ENCODE measurements at places on chromosomes 3 and 15.

- DNase-seq: no peak
These were observed 37.0 kb upstream of the TJP1 start for GRCh38 chr15:29859293-29859692.

GRCh38 chr15:33623010-33623409 lies 312.2 kb downstream of the RYR3 start:
- DNase-seq: no peak

- DNase-seq: no peak
These were observed 65.6 kb downstream of the NIPA2 start for GRCh38 chr15:22903961-22904534.

- no peak for DNase-seq
These were observed 23.7 kb downstream of the RBM5 start for GRCh38 chr3:50112462-50112861.

GRCh38 chr15:71228403-71228802 lies 113.1 kb downstream of the THSD4 start:
- no peak for DNase-seq

DNA sequence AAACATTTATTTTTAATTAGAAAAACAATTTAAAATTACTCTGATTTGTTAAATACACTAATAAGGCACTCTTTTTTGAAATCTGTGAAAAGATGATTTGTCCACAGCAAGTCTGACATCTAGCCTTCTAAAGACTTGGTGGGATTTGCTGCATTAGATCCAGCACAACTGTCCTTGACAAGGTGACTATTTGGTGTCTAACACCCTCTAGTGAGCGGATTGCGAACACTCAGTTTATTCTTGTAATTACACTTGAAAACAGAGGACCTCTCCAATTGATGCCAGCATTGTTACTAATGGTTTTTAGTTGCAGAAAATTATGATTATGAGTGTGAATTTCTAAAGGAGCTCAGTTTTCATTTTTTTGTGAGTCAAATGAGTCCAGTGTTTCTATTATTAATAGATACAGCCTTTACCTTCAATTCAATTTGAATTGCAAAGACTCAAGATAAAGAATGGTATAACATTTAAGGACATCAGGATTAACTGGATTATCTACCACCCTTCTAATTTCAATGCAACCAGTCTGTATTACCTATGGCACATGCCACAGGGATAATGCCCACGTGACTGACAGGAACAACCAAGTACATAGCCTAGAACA lies 29.7 kb upstream of the STRIT1 start:
- peak; percentile 23 for DNase-seq

- no peak for DNase-seq
These were observed 196.7 kb upstream of the WNT5A start for GRCh38 chr3:55683666-55684270.

DNA sequence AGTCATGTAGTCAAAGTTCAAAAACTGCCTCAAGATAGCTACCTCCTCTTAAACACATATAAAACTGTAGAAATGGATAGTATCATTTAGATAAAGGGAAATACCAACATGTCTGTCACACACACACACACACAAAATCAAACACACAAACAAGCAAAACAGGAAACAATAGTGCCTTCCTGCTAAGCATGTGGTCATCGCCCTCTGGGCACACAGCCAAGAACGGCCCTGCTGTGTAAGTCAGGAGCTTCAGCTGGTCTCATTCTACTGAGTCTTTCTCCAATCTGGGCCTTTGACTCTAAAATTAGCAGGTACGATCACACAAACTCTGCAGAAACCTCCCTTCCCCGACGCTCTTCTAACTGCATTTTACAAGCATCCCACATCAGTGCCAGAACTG lies 272.2 kb upstream of the CHRNA7 start:
- no peak for DNase-seq

DNA sequence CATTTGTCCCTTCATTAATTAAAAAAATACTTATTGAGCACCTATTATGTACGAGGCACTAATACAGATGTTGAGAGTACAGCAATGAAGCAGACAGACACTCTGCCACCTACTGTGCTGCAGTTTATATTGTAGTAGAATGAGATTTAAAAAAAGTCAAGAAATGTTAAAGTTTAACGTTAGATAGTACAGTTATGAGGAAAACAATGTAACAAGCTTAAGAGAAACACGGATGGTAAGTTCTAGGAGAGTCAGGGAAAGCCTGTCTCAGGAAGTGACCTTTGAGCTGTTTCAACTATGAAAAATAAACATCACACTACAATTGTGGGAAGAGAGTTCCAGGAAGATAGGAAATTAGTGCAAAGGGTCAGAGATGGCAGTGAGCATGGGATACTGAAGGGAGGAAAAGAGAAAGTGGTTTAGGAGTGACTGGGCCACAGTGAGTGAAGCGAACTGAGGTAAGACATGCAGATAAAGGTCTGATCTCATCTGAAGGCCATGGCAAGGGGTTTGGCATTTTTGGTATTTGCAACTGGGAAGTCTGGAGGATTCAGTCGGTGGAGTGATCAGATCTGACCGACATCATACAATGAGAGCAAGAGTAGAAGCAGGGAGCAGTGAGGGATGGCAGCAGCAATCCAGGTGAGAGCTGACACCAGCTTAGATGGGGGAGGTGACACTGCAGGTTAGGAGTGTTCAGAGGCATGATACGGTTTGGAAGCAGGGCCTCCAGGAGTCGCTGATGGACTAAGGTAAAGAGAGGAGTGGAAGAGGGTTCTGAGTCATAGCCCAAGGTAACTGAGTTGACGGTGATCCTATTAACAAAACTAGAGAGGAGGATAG lies 28.5 kb downstream of the PLSCR4 start:
- DNase-seq: no peak

DNA sequence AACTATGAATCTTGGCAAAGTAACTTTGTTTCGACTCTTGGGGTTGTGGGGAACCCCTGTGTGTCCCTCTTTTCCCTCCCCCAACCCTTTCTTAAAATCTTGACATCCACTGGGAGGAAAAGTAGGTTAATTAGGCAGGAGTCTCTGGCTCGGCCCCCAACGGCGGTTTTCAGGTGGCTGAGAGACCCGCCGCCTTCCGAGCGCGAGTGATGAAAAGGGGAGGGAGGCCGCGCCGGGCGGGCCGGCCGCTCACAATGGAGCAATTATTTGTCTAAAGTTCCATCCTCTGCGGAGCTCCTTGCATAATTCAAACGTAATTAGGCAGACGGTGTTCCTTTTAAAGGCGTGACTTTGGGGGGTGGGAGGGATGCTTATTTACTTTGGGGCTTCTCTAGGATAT lies 51.7 kb downstream of the ZIC4 start:
- no peak for DNase-seq

- no peak for DNase-seq
These were observed 107.9 kb upstream of the ALDH1A3 start for GRCh38 chr15:100771746-100772145.

- no peak for DNase-seq
These were observed 31.2 kb upstream of the SRGAP3 start for GRCh38 chr3:9280451-9281219.

DNA sequence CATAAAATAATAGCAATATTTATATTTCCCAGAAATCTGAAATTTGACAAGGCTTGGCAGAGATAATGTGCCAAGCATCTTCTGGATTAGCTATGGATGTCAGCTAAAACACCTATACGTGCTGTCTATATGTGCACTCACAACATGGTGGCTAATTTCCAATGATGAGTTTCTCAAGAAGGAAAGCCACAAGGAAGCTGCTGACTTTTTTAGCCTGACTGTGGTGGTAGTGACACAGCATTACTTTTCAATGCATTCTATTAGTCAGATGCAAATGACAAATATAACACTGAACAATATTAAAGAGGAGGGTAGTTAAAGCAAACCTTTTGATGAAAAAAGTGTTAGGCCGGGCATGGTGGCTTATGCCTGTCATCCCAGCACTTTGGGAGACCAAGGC lies 101.7 kb upstream of the CCDC54 start:
- no peak for DNase-seq

DNA sequence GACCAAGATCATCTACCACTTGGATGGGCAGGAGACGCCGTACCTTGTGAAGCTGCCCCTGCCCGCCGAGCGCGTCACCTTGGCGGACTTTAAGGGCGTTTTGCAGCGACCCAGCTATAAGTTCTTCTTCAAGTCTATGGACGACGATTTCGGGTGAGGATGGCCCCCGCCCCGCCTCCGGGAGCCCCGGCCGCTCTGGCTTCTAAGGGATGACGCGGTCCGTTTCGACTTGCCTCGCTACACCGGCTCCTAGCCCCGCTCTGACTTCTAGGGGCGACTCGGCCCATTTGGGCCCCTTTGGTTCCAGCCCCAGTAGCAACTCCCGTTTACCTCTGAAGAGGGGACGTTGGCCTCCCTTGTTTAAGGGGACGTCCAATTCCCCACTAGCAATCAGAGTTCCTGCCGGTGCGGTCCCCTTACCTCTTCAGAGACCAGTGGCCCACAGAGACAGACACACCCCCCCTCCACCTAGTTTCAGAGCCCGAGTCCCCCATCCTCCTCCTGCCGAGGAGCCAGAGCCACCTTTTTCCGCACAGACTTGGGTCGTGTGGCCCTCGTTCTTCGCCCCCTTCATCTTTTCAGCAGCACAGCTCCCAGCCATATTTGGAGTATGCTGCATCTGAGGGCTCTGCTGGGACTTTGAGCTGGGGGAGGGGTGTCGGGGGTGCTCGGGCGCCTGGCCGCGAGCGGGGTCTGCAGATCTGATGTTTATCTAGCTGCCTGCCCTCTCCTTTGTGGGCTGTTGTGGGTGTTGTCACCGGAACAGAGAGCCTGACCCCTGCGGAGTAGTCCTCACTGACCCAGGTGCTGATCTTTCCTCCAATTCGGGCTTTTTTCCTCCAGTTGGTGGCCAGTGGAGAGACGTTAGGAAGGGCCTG lies 706 bp downstream of the DVL3 start:
- DNase-seq: peak; percentile 20

DNA sequence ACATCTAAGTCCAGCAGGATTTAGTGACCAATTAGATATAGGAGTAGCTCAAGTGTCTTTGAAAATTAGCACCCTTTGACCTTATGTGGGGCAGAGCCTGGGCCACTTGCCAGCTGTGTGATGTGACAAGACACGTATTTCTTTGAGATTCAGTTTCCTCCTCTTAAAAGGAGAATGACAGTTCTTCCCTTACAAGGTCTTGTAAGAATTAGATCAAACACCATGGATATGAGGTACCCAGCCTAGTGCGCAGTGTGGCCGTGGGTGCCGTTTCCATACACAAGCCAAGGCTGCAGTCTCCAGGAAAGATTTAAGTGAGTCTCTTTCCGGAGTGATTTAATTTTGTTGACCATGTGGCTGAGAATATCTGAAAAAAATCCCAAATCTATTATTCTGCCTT lies 46.3 kb downstream of the ARHGAP31 start:
- no peak for DNase-seq

DNA sequence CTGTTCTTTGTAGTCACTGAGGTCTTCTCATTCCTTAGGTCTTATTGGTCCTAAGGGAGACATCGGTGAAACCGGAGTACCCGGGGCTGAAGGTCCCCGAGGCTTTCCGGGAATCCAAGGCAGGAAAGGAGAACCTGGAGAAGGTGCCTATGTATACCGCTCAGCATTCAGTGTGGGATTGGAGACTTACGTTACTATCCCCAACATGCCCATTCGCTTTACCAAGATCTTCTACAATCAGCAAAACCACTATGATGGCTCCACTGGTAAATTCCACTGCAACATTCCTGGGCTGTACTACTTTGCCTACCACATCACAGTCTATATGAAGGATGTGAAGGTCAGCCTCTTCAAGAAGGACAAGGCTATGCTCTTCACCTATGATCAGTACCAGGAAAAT lies 11.6 kb downstream of the ADIPOQ start:
- no peak for DNase-seq

- no peak for DNase-seq
These were observed 180.3 kb downstream of the MYRIP start for GRCh38 chr3:39989746-39990145.

GRCh38 chr15:48992545-48992944 lies 28.8 kb upstream of the SHC4 start:
- no peak for DNase-seq

GRCh38 chr3:143471705-143472104 lies 352.1 kb downstream of the CHST2 start:
- no peak for DNase-seq

DNA sequence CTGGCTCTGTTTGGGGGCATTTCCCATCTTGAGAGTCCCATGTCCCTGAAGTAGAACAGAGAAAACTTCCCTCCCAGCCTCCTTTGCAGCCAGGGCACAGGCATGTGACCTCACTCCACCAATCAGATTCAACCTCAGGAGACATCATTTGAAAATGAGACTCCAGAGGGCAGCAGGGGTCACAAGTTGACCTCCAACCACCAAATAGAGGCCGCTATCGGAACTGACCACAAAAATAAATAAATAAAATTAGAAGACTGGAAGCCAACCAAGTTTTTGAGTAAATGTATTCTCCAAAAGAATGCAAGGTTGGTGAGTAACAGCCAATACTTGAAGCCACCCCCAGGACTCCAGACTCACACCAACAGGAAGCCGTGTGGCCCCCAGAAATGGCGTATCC lies 106.5 kb downstream of the CHSY1 start:
- no peak for DNase-seq

DNA sequence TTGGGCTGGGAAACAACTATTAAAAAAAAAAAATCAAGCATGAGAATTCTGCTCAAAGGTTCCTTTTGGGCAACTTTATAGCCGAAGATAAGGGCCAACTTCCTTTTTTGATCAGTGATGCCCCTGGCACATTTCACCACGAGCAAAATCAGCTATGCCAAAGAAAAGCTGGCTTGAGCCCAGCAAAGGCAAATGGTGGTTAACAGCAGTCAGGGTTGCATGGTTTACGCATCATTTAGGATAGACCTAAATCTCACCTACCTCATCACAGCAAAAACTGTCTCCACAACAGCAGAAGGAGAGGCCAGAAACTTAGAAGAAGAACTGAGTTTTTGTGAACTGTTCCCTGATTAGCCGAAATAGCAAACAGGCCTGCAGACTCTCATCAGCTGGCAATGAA lies 220.1 kb upstream of the CDIN1 start:
- no peak for DNase-seq

Measured in activated CD4-positive, alpha-beta T cell treated with anti-CD3 and anti-CD28 coated beads, Interleukin-2, Interleukin-4, amounts not matched to agents 100 ng/mL and 50 ng/mL, durations not matched to agents 16 hours and 8 hours (primary cell).